ENCODE measurements at places on chromosomes 13 and 19.

DNA sequence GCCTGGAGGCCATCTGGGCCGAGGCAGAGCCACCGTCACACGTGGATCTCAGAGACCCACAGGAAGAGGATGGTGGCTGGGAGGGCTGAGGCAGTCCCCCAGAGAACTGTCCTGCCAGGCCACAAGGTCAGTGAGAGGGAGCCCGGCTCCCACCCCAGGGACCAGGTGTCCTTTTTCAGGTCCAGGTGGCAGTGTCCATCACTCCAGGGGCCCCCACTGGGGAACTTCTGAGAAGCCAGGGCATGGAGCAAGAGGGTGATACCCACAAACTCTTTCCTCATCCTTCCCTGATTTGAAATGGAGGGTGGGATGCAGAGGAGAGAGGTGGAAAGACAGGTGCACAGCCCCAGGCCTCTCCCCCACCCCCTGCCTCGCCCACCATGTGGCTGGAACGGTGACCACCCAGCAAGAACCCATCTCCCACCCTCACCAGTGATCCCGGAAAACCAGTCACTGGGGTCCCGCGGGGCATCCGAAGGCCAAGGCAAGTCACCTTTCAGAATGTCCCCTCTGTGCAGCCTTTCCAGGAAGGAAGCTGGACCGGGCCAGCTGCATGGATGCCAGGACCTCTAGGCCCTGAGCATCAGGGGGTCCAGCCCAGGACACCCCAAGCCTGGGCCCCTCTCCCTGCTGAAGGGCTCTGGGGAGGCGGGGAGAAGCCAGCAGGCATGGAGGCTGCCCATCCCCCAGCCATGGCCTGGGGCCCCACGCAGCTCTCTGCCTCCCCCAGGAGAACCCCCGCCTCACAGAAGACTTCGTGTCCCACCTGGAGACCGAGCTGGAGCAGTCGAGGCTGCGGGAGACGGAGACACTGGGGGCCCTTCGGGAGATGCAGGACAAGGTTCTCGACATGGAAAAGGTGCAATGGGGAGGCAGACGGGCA is 14.1 kb downstream of the PRR36 start:
- DNase-seq, result no peak

DNA sequence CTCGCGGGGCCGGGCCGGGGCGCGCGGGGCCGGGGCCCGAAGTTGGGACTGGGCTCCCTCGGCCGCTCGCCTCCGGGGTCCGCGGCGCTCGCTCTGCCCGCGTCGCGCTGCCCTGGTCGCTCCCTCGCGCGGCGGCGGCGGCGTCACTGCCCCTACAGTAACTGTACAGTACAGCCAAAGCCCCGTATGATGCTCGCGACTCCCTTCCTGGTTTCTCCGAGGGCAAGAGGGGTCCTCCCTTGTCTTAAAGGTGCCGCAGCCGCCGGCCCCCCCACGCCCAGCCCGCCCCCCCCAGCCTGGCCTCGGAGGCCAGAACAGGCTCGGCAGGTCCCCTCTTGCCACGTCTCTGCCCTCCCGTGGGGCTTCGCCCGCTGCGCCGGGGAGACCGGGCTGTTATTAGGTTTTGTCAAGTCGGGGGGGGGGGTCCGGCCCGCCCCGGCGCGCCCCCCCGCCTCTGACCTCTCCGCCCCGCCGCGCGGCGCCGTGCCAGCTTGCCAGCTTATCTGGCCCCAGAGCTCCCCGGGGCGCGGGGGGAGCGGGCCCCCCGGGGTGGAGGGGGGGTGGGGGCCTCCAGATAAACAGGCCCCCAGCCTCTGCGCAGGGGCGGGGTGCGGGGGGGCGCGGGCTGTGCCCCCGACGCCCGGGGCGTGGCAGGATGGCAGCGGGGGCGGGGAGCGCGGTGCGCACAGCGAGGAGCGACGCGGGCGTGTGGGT is at the start of gene ZBTB7A:
Gene ZBTB7A (minus strand): TSS at position 218 of the 714 bp plus-strand sequence. CDS start 11,667 bp downstream, outside the sequence.
- peak; percentile 69 for DNase-seq

DNA sequence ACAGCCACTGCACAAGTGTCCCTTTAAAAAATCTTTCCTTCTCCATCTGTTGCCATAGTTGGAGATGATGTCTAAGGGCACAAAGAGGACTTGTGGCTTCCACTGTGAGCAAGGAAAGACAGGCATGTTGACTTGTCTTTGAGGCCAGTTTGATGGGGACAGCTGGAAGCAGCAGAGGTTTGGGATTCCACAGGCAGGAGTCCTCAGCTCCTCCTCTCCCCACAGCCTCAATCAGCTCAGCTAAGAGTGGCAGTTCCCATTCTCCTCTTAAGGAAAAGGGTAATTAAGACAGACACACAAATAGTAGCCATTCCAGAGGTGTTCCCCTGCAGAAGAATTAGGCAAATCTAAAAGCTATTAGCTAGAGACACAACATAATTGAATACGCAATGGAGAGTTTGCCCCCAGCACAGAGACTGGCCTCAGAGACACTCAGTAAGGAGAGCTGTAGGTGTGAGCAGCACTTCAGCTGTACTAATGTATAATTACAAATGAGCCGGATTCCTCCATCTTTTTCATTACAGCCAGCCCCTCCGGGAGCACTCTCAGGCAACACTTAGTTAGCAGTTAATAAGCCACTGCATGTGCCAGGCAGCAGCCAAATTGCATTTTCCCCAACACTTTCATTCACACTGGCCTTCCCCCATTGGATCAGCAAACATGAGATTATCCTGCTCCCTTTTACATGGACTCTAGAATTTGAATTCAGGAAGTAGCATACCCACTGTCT is 434.0 kb downstream of the FOXO1 start:
- no peak for DNase-seq

DNA sequence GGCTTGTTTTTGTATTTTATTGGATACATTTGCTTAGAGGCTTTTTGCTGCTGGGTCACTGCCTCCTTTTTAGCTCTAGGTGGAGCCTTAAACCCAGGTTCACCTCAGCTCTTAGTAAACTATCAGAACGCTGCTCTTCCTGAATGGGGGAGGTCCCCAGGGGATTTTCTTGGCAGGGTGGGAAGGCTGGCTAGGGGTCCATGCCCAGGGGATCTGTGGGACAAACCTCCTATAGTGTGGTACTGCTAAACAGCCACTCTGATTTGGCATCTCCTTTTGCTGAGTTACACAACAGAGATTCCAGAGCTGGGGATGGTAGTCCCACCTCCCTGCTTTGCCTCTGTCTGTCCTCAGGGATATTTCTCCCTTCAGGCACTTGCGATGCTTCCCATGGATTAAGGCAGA is 204.9 kb downstream of the ZIC5 start:
- DNase-seq, result no peak

GRCh38 chr19:52176574-52176973 is 5.2 kb upstream of the ZNF836 start:
- DNase-seq, result no peak

DNA sequence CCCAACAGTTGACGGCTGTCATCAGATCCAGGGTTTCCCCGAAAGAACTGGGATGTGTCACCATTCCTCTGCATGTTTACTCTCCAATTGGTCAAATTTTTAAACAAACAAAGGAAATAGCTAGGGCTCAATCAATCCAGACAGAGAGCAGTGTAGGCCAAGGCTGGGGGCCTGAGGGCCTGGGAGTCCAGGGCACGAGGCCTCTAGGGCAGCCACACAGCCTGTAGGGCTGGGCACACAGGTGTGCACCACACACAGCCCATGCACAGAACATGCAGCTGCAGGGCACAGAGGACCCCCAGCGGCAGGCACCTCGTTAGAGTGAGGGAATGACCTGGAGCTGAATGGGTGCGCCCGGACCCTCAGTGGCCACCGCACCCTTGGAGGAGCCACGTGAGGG is 9.5 kb downstream of the MIER2 start:
- DNase-seq, result no peak

DNA sequence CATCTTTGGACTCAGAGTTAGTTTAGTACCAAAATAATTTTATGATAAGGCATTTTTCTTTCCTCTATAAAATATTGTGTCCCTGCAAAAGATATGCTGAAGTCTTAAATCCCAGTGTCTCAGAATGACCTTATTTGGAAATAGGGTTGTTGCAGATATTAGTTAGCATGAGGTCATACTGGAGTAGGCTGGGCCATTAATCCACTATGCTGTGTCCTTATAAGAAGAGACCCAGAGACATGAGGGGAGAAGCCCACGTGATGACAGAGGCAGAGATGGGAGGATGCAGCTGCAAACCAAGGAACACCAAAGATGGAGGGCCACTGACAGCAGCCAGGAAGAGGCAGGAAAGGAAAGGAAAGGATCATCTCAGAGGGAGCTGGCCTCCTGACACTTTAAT is 6.4 kb downstream of the POGLUT2 start:
- DNase-seq, result no peak

- DNase-seq, result no peak
These were observed 403.9 kb downstream of the LIG4 start for GRCh38 chr13:107811233-107812013.

GRCh38 chr13:24203811-24204210 is 43.3 kb downstream of the SPATA13 start:
- no peak for DNase-seq

DNA sequence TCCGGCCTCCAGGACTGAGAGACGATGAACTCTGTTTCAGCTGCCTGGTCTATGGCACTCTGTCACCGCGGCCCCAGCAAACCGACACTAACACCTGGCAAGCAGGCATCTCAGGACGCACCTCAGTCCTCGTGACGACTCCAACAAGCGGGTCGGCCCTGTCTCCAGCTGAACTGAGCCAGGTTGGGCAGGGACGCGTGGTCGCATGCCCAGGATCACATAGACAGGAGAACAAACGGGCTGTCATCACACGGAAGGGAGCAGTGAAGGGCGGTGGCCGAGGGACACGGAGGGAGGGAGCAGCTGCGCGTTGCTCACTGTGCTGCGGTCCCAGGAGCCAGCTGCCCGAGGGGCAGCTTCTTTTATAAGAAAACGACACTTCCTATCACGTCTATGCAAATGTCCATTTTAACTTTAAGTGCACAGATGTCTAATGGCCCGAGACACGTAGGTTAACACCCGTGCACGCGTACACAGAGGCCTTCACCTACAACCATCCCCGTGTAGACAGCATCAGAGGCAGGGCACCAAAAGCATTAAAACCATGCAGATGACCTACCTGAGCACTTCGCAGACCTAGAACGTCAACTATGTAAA is 8.9 kb downstream of the SGTA start:
- DNase-seq, result no peak

DNA sequence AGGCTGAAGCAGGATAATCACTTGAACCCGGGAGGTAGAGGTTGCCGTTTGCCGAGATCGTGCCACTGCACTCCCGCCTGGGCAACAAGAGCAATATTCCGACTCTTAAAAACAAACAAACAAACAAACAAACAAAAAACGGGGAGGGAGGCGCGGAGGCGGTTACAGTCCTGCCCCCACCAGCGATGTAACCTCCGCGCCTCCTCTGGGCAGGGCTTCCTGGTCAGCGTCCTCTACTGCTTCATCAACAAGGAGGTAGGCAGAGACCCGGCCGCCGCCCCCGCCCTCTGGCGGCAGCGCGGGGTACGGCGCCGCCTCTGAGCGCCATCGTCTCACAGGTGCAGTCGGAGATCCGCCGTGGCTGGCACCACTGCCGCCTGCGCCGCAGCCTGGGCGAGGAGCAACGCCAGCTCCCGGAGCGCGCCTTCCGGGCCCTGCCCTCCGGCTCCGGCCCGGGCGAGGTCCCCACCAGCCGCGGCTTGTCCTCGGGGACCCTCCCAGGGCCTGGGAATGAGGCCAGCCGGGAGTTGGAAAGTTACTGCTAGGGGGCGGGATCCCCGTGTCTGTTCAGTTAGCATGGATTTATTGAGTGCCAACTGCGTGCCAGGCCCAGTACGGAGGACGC is 10.2 kb downstream of the SNRPD2 start:
- peak; percentile 78 for DNase-seq

GRCh38 chr19:4640247-4641000 is 1.1 kb downstream of the TNFAIP8L1 start:
- DNase-seq, result no peak

DNA sequence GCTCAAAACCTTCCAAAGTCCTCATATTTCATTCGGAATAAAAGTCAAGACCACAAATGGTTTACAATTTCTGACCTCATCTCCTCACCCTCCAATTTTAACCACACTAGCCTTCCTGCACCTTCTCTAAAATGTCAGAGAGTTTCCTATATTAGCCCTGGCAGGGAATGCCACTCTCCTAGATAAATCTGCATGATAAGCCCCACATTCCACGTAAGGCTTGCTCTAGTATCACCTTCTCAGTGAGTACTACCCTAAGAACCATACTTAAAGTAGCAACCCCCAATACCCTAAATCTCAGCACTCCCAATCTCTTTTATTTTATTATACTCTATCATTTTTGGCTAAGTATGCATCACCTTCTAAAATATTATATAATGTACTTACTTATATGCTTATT is 100.5 kb upstream of the SLITRK5 start:
- no peak for DNase-seq

DNA sequence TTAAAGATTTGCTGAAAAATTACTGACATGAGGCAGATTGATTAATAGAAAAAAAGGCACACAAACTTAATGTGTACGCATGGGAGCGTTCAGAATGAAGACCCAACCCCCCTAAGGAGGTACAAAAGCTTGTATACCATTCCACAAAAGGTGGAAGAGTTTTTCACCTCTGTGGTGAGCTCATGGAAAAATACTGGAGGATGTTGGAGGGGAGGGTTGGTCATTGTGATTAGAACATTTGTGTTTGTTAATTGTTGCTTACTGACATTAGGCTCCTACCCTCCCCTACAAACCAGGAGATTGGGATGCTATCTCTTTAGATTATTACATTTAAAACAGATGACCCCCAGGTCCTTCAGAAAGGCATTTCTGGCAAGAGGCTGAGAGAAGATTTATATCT is 1973.3 kb downstream of the OLFM4 start:
- no peak for DNase-seq

DNA sequence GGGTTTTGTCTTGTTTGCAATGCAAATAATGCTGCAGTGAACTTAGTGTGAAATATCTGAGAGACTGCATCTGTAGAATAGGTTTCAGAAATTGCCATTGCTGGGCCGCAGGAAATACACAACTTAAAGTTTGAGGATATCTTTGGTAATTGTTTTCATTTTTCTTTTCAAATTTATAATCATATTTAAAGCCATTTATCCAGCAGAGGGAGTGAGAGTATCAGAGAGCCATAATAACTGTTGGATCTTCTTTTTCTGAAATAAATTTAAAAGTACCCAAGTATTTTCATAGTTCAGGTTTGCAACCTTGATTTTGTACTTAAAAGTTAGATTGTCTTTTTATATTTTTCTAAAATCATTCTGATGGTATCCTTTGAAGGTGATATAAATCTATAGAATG is 99.4 kb downstream of the ZMYM2 start:
- DNase-seq, result no peak

GRCh38 chr13:48038761-48039160 is 1.2 kb downstream of the NUDT15 start:
- DNase-seq, result no peak
